ENCODE measurements at places on chromosomes 2 and 18. TPM values are rescaled to one million over a fixed set of nuclear protein-coding genes. Genes with fewer than 3 reads are reported as not detected.

GRCh38 chr2:105770149-105770548, 25.4 kb downstream of the NCK2 start:
- peaks cover 60% of the 10 kb centered on the region for H3K4me1 ChIP-seq
- no peaks in the 10 kb centered on the region for H3K36me3 ChIP-seq
- H3K27ac ChIP-seq, result no peak overlapping the region

- H3K27me3 ChIP-seq, result peaks cover 14% of the 10 kb centered on the region
- no peaks in the 10 kb centered on the region for H3K36me3 ChIP-seq
- no peak overlapping the region for H3K27ac ChIP-seq
- no peak for DNase-seq
- H3K4me3 ChIP-seq, result peak overlapping the region; percentile 0
Measured at GRCh38 chr2:1991126-1991525, 246.8 kb upstream of the PXDN start.

DNA sequence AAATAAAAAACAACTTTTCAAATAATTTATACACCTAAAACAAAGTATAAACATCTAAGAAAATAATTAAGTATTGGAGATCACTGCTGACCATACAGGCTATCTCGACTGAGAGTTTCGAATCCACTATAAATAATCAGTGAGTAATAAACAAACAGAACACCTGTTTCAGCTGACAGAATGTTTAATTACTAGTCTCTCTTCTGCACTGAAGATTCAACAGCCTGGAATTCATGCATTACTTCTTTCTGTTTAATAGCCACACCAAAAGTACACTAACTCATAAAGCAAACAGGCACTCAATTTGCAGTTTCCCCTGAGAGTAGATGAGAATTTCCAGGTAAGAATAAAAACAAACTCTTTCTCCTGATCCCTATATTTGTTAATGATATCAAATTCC, 138.5 kb downstream of the RBMS1 start:
- no peaks in the 10 kb centered on the region for H3K27me3 ChIP-seq
- peaks cover 62% of the 10 kb centered on the region for H3K4me1 ChIP-seq
- no peak for DNase-seq

The CHRNG gene
- total RNA-seq, result not detected

GRCh38 chr2:26727641-26728561, 35.4 kb downstream of the KCNK3 start:
- no peak overlapping the region for H3K4me3 ChIP-seq
- peaks cover 2% of the 10 kb centered on the region for H3K27me3 ChIP-seq
- DNase-seq, result no peak
- H3K27ac ChIP-seq, result no peak overlapping the region

GRCh38 chr2:7517851-7518250, 600.6 kb downstream of the RNF144A start:
- peak overlapping the region; percentile 80 for H3K27ac ChIP-seq
- DNase-seq, result no peak
- peaks cover 16% of the 10 kb centered on the region for H3K36me3 ChIP-seq
- no peaks in the 10 kb centered on the region for H3K27me3 ChIP-seq

- no peak overlapping the region for H3K27ac ChIP-seq
- H3K36me3 ChIP-seq, result no peaks in the 10 kb centered on the region
- no peak overlapping the region for H3K4me3 ChIP-seq
- no peaks in the 10 kb centered on the region for H3K4me1 ChIP-seq
Measured at GRCh38 chr2:180905002-180905401, 75.4 kb upstream of the UBE2E3 start.

The C18orf54 gene
- total RNA-seq, result 5.9 TPM

- no peaks in the 10 kb centered on the region for H3K36me3 ChIP-seq
- DNase-seq, result no peak
- no peak overlapping the region for H3K27ac ChIP-seq
- peaks cover 33% of the 10 kb centered on the region for H3K27me3 ChIP-seq
Measured at GRCh38 chr18:61851940-61852451, 40.8 kb downstream of the RNF152 start.
